NCI-H187 treated with DMSO at 0.1 percent for 48 hours (cell line): ENCODE measurements at places on chromosomes 1 and 21.

- no peak for DNase-seq
Observed at GRCh38 chr1:168091720-168092550, 44.8 kb downstream of the GPR161 start.

DNA sequence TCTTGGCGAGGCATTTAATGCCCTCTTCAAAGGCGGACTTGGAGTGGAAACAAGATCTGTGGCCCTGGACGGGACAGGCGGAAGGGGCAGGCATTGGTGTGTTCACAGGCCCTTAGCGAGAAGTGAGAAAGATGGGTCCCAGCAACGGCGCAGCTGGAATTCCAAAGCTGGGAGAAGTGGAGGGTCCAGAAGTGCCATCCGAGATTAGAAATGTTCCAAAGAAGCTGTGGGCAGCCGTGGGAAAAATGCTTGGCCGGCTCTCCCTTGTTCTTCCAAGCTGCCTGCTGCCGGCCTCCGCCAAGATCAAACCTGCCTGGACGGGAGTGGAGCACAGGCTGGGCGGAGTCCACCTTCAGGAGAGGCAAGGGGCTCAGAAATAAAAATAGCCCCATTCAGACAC, 69.4 kb upstream of the ACTRT2 start:
- DNase-seq: no peak

DNA sequence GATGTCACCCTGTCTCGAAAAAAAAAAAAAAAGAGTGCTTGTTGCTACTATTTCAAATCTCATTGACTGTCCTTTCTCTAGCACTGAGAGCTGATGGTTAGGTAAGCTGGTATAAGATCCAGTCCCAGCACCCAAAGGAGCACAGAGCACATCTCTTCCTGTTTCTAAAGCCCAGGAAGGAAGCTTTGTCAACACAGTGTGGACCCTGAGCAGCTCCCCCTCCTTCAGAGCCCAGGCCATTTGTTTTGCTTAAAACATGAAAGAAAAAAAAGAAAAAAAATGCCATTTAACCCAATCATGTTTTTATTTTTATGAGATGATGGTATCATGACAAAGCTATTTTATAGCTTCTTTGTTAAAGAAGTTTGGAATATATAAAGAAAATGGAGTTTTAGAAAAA, 184.1 kb upstream of the DUSP10 start:
- no peak for DNase-seq

GRCh38 chr1:91537281-91537986, 36.8 kb downstream of the CDC7 start:
- DNase-seq: no peak

DNA sequence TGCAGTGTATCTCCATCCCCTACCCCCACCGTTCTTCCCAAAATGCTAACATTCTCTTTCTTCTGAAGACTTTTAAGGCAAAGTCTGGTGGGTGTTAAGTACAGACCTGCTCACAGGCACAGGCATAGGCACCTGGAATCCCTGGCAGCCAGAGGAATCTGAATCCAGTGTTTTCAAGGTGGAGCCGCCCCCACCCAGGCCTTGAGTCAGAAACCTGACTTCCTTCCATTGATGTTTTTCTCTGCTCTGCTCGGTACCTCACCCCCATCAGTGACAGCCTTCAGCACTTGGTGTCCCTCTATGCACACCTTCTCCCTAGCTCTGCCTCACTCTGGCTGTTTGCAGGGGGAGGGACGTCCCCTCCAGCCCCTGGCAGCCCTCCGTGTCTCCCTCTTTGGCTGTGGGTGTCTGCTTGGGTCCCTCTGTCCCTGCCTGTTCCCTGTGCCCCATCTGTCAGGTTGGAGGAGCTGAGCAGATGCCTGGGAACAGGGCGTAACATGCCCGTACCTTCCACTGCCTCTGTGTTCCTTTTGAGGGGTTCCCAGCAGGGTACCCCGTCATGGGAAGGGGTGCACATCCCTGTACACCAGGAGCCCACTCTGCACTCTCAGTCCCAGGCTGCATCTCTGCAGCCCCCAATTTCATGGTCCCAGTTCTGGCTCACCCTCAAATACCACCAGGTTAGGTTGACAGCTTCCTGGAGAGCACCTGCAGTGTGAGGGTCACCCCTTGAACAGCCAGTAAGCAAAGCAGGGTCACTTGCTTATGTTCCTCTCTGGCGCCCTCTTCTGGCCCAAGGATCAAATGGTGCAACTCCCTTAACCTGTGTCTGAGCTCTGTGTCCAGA, 6.7 kb downstream of the NCDN start:
- DNase-seq: no peak

GRCh38 chr1:175072099-175072951, 4.7 kb downstream of the TNN start:
- no peak for DNase-seq

GRCh38 chr1:3478187-3478586, 23.7 kb downstream of the ARHGEF16 start:
- no peak for DNase-seq

GRCh38 chr1:21510113-21510493, 880 bp downstream of the ALPL start:
- DNase-seq: no peak

- no peak for DNase-seq
Observed at GRCh38 chr1:101971304-101971703, 25.4 kb downstream of the OLFM3 start.

- DNase-seq: no peak
Observed at GRCh38 chr1:165885305-165885694, 57.9 kb downstream of the UCK2 start.

- DNase-seq: peak; percentile 4
Observed at GRCh38 chr1:51768971-51769588, 109.4 kb downstream of the NRDC start.

DNA sequence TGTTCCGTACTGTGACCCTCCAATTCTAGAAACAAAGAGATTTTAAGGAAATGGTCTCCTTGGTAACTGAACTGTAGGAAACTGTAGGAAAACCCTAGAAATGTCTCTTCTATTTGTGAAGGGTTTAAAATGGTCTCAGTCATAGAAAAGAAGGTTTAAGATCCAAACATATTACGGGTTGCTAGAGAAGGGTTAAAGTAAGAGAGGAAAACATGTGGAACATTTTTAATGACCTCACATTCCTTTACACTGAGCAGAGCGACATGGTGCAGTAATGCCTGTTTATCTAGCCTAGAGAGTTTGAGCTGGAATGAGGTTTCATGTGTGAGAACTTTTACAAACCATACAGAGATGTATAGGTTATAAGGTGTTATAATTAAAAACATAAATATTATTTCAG, 36.9 kb upstream of the C1orf105 start:
- DNase-seq: no peak

GRCh38 chr1:42964044-42964812, 5.6 kb upstream of the SLC2A1 start:
- DNase-seq: no peak

GRCh38 chr21:38869196-38869595, 63.5 kb downstream of the ETS2 start:
- no peak for DNase-seq

- no peak for DNase-seq
Observed at GRCh38 chr1:21118167-21118566, 58.5 kb downstream of the EIF4G3 start.

- peak; percentile 18 for DNase-seq
Observed at GRCh38 chr1:153509729-153510354, 25.9 kb downstream of the S100A6 start.
